GM12878 (cell line): ENCODE measurements at places on chromosomes 13 and 19. TPM values are rescaled to one million over a fixed set of nuclear protein-coding genes. Genes with fewer than 3 reads are reported as not detected.

ZNF99 gene
- not detected in 2 replicates for total RNA-seq

F7 gene
- not detected in 2 replicates for total RNA-seq

GRK1 gene
- not detected in 2 replicates for total RNA-seq

DAND5 gene
- total RNA-seq = 0.11 and 0.15 TPM in 2 replicates

MYADM gene
- 0.46 and 0.72 TPM in 2 replicates for total RNA-seq

CLDND2 gene
- total RNA-seq = 0.90 and 3.3 TPM in 2 replicates

MBD3L2 gene
- total RNA-seq = not detected in 2 replicates
